Left ventricle myocardium inferior (tissue), 1 donor: ENCODE measurements at places on chromosomes 2 and 18. TPM values are rescaled to one million over a fixed set of nuclear protein-coding genes. Genes with fewer than 3 reads are reported as not detected.

DNA sequence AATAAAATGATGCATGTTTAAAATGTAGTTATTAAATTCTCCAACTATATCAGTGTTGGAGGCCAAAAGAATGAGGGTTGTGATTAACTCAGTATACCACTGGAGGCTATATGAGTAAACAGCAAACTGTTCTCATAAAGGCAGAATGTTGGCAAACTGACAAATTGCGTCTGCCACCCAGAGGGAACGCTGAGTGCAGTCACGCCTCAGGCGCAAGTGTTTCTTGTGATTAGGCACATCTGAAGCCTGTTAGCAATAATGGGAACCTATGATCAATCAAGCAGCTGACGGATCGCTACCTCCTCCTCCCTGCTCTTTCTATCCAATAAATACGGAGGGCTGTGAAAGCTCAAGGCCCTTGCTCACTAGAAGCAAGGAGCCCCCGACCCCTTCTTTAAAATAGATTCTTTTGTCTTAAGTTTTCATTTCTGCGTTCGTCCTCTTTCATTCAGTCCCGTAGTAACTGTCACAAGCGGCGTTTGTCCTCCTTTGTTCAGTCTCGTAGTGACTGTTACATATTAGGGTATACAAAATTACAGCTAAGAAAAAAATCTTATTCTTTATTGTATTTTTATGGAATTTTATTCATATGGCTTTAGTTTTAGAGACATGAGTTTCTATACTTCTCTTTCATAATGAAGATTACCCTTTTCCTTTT is 16.3 kb upstream of the RMND5A start:
- peak; percentile 39 for DNase-seq

- DNase-seq: no peak
These were observed 33.9 kb downstream of the LAMA3 start for GRCh38 chr18:23723121-23723520.

Gene MOB4
- total RNA-seq: 35.7 TPM

DNA sequence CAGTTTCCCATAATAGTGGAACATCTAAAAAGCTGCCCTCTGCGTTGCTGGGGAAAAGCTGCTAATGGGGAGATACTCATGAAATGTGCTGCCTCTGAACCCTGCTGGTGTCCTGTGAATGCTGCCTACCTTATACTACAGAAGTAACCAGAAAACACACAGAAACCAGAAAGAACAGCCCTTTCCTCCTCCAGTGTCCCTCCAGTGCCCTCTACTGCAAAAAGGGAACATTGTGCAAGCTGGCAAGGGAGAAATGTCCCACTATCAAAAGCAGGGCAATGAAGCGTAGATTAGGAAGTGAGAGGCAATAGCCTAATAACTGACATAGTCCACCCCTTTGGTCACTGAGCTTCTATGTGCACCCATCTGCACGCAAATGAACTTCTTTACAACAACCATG is 162.7 kb upstream of the ETAA1 start:
- DNase-seq: no peak

- no peak for DNase-seq
These were observed 164.2 kb upstream of the CAPN13 start for GRCh38 chr2:30971231-30972025.

Gene CNPPD1
- total RNA-seq: 58.1 TPM

- DNase-seq: no peak
These were observed 13.3 kb downstream of the AGXT start for GRCh38 chr2:240881913-240882312.

Gene HRH4
- total RNA-seq: 0.33 TPM

Gene HOXD13
- not detected for total RNA-seq

GRCh38 chr2:37287966-37288365 is 36.7 kb downstream of the PRKD3 start:
- no peak for DNase-seq

DNA sequence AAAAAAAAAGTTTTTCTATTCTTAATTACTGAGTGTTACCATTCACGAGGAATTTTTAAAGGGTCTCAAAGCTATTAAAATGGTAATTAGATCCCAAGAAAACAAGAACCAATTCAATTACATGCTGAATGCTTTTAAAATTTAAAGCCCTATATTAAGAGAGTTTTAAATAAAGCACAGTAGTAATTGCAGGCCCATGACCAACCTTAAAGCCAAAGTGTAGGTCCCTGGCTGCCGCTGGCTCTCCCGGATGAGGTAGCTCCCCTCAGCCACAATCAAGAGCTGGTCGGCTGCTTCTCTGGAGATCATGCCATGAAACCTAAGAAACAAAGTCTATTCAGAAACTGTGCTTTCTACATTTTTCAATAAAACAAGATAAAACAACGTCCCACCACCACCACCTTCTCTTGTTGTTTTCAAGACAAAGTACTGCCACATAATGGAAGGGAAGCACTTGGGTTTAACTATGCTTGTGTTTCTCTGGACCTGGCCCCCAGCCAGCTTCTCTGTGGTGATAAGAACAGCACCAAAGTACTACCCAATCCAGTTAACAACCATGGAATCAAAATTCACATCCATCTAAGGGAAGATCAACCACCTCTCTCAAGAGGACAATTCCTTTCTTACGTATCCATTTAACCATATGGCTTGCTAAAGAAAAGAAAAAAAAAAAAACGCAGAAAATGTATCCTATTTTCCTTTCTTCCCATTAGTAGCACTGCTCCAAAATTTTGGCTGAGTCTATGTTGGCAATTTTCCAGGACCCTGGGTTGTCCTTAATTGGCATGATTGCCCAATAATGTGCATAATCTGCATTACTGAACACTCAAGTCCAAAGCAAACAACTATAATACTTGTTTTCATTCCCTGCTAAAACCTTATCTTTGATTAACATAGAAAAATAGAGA is 90.1 kb downstream of the CHN1 start:
- DNase-seq: peak; percentile 51

DNA sequence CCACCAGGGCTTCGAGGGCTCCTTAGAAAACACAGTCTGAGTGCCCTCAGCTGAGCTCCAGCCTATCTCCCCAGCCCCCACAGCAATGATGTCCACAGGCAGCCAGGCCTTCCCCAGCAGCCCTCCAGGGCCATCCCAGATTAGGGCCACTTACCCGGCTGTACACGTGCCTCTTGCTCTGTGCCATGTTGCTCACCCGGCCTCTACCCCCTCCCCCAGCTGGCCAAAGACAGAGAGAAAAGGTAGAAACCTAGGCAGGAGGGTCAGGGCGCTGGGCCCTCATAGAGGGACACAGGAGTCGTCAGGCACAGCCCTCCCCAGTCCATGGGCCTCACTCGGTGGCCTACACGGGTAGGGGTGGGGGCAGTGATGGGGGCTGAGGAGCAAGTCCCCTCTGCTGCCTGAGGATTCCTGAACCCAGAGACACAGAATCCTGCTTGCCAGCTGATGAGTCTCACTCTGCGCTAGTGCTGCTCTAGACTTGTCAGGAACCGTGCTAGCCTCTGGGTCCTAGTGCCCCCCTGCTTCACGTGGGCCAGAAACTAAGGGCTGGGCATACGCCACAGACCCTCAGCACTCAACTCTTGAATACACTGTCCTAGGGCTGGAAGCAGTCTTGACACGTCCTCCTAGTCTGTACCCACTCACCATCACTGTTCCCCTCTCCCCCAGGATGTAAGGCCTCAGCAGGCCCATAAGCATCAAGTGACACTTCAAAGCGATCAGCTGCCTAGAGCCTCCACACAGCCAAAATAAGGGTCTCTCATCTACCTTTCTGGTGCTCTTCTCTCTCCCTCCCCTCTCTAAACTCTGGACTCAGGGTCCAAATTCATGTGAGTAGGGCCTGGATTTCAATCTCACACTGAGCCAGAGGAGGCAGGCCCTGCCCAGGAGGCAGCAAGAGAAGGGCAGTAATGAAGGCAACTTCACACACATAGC is at the start of gene DCTN1:
Gene DCTN1, minus strand, starts transcription at position 461 of the 939 bp plus-strand sequence. Its CDS starts 274 bp downstream, at position 187.
- peak; percentile 45 for DNase-seq

DNA sequence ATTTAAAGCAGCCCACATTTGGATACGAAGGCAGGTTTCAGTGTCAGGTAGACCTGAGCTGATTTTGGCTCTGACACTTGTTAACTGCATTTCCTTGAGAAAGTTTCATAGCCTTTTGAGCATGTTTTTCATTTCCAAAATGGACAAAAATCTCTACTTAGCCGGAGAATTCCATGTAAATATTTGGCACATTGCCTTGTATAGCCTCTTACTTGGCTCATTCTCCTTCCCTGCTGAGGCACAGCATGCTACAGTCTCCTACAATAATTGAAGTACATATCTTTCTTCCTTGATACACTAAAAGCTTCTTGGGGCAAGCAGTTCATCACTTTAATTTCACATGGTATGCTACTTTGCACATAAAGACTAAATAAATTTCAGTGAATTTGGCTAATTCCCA is 772.2 kb upstream of the CHAC2 start:
- no peak for DNase-seq

DNA sequence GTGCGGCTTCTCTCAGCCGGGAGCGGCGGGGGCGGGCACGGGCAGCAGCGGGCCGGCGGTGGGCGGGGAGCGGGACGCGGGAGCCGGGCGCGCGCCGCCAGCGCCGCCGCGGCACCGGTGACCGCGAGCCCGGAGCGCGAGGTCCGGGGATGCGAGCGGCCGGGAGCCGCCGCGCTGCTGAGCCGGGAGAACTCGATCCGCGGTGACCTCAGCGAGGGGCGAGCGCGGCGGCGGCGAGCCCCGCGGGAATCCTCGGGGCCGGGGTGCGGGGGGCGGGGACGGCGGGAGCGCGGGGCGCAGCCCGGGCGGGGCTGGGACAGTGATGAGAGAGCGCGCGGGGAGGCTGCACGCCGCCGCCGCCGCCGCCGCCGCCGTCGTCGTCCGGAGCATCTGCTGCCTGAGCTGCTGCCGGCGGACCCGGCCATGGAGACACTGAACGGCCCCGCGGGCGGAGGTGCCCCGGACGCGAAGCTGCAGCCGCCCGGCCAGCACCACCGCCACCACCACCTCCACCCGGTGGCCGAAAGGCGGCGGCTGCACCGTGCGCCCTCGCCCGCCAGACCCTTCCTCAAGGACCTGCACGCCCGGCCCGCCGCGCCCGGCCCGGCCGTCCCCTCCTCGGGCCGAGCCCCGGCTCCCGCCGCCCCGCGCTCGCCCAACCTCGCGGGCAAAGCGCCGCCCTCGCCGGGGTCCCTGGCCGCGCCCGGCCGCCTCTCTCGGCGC is at the start of gene MTCL1:
Gene MTCL1, plus strand, starts transcription at position 319 of the 723 bp plus-strand sequence. Its CDS starts 105 bp downstream, at position 424.
- DNase-seq: peak; percentile 25
